ENCODE measurements at places on chromosomes 7 and 10.

DNA sequence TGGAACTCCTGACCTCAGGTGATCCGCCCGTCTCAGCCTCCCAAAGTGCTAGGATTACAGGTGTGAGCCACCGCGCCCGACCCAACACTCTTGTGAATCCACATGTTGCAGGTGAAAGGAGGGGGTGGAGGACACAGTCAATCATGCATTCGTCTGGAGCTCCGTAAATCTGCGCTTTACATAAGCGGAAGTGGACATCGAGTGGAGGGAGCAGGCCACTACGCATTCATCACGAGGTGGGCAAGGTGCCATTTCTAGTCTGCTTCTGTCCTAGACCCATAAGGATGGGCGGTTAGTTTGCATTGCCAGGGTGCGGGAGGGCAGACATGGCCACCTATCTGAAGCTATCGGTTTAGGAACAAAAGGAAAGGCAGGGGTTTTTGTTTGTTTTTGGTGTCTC is 225.2 kb upstream of the TCERG1L start:
- DNase-seq, result no peak

GRCh38 chr10:70514591-70514990 is 36.0 kb downstream of the PALD1 start:
- DNase-seq, result no peak

DNA sequence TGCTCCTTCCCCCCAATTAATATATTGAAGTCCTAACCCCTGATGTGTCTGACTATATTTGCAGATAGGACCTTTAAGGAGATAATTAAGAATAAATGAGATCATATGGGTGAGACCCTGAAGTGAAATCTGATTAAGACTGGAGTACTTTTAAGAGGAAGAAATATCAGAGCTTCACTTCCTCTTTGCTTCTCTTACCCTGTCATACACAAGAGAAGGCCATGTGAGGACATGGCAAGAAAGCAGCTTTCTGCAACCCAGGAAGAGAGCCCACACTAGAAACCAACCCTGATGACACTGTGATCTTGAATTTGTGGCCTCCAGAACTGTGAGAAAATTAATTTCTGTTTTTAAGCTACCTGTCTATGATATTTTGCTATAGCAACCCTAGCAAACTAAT is 44.2 kb downstream of the JMJD1C start:
- DNase-seq, result peak; percentile 18

DNA sequence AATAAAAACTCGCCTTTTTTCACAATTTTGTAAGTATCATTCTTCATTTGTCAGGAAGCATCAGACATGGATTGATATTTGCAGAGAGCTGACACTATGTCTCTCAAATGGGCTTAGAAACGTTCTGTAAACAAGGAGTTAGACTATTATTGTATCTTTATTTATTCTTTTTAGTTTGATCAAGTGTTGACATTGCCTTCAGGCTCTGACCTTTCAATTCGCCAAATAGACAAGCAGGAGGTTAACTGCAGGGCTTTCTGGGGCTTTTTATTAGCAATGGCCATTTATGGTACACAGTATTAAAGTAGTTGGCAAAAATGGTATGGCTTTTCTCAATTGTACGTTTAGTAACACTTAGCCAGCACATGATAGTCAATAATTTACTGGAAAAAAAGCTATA is 221.7 kb downstream of the ZWINT start:
- DNase-seq, result no peak

DNA sequence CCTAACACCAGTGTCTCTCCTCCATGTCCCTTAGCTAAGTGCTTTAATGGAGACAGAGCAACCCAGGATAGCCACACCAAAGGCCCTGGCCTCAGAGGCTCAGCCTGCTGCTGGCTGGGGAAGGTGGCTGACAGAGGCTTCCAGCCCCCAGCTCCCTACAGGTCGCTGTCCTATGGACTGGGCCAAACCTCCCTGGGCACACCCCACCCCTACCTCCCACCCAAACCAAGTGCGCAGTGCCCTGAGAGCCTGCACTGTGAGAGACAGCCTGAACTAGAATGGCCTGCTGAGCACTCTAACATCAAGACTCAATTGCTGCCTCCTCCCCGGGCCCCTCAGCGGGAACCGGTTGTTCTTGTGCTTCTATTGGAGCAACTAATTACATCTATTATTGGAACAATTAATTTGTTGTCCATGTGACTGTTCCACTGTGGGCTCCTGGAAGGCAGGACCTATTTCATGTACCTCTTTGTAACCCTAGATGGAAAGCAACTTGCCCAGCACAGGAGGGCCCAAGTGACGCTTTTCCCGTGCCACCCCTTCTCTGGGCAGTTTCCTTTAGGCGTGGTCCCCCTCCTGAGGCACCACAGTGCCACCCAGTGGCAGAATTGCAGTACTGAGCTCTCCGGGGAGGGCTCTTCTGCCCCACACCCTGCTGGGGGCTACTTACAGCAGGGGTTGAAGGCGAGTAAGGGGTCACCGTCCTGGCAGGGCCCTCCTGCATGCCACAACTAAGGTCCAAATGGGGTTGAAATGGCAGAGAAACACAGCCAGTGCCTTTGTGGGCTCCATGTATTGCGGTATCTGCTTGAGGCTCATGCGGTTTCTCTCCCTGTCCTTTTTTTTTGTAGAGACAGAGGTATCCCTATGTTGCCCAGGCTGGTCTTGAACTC is 63.7 kb upstream of the WAPL start:
- peak; percentile 68 for DNase-seq

DNA sequence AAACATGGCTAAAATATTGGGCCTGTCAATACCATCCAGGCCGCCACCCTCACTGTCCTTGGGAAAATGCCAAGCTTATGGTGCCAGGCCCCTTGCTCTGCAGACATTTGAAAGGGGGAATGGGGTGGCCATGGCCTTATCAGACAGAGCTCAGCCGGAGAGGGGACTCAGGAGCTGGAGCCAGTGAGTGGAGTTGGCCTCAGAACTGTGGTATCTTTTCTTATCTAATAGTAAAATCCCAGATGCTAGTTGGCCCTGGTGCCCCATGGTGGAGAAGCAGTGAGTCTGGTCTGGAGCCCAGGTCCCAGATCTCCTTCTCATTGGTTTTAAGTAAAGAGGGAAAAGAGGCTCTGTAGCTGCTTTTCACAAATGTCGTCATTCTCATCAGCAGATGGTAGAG is 49.6 kb upstream of the SORCS3 start:
- DNase-seq, result no peak

GRCh38 chr10:111206521-111206920 is 129.7 kb downstream of the ADRA2A start:
- DNase-seq, result no peak

GRCh38 chr7:158093156-158093796 is 494.3 kb downstream of the PTPRN2 start:
- DNase-seq, result no peak

DNA sequence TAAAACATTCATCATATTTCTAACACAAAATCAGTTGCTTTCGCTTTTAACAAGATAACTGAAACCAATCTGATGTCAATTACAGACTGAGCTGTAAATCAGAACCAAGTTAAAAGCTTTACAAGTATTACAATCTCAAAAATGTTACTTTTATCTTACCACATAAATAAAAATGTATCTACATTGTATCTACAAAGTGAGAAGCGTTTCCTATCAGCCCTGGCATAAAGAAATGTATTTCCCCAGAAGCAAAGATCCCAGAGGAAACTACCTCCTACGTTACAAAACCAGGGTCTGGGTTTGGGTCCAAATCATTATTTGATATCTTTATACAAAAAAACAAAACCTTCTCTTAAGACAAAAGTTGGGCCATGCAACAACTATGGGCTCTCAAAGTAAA is 2.6 kb downstream of the SMURF1 start:
- no peak for DNase-seq

- DNase-seq, result no peak
Observed at GRCh38 chr7:71721742-71722141, 589.8 kb downstream of the GALNT17 start.

- no peak for DNase-seq
Observed at GRCh38 chr10:51285601-51286000, 211.3 kb downstream of the PRKG1 start.

DNA sequence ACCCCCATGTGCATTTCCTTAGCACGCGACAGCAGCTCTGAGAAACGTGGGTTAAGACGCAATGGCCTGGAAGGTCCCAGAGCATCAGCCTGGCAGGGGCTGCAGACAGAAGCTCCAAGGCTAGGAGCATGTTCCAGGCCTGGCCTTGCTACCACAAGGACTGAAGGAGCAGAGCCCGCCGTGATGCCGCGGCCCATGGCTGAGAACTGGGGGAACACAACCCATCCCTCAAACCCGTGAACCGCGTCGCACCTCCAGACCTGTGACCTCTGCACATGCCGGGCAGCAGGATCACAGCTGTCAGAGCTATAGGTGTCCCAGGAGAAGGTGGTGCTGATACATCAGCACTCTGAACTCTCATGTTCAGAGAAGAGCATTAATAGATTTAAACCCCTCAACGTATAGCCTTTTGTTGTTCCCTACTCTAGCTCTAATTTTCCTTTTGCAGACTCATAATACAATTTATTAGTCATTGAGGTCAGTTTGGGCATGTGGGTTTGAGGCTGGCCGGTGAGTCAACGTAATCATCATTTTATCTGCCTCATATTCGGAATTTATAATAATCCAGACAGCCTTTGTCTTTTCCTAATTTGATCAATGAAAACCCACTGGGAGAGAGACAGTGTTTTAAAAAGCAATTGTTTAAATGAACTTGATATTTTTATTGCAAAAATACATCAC is 222.5 kb upstream of the TCERG1L start:
- DNase-seq, result no peak

- DNase-seq, result no peak
Observed at GRCh38 chr7:130275826-130276297, 9.2 kb downstream of the CPA2 start.

- no peak for DNase-seq
Observed at GRCh38 chr10:128579280-128579865, 453.1 kb upstream of the MKI67 start.

GRCh38 chr10:113752553-113752952 is 1.1 kb downstream of the PLEKHS1 start:
- no peak for DNase-seq

DNA sequence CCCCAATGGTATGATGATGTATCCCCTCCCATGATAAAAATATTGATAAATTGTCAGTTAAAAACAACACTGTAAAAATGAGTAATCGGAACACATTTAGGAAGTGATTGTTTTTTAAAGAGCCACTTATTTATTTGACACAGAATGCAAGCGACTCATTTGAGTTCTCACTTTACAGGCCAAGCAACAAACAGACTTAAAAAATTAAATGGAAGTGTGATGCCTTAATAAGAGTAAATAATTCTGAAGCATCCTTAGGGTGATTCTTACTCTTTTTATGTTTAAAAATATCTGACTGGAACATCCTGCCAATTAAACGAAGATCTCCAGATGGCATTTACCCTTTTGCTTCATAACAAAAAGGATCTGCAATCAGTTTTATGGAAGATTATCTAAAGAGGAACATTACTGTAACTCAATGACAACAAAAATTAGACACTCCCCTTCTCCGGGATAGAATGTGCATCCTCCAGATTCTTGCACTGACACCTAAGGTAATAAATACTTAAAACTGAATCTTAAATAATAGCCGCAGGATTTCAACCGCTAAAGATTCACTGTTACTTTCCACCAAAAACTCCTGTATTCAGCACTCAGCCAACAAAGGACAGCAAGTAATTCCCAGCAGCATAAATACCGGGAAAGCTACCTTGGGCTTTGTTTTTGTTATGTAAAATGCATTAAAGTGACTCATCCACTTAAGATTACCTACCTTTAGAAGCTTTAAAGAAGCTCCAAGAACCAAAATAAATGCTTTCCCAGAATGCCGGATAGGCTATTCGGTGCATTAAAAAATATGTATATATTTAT is 1.7 kb downstream of the CACNA2D1 start:
- DNase-seq, result no peak

- no peak for DNase-seq
Observed at GRCh38 chr10:56537984-56538383, 176.9 kb upstream of the ZWINT start.

DNA sequence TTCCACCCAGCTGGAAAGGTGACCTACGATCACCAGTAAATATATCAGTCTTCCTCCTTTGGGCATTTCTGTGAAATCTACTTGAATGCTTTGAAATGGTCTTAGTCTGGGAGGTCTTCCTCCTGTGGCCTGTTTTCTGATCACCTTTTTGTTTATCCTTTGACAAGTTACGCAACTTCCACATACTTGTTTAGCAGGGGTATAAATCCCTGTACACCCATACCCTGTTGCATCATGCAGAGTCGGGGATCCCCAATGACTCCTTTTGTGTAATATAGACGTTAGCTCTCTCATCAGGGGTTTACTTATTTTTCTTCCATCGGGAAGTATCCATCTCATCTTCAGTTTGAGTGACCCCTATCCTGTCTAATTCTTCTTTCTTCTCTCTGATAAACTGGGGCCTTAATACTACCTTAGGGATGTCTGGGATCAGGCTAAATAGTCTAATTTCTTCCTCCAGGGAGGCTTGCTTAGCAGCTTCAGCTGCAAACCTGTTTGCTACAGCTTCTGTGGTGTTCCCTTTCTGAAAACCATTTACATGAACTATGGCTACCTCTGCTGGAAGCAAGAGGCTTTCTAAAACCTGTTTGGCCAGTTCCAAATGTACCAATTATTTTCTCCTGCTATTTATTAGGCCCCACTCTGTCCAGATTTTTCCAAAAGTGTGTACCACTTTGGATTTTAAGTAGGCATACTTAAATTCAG is 25.8 kb downstream of the MAPK8 start:
- no peak for DNase-seq

- no peak for DNase-seq
Observed at GRCh38 chr7:40148671-40149070, 13.9 kb downstream of the SUGCT start.

All from GM12891 (cell line).